AG04450 (cell line): ENCODE measurements at places on chromosomes 7 and 10.

- DNase-seq, result no peak
Measured at GRCh38 chr10:16953270-16953669, 136.0 kb upstream of the RSU1 start.

- DNase-seq, result no peak
Measured at GRCh38 chr7:21336743-21337142, 91.1 kb upstream of the SP4 start.

DNA sequence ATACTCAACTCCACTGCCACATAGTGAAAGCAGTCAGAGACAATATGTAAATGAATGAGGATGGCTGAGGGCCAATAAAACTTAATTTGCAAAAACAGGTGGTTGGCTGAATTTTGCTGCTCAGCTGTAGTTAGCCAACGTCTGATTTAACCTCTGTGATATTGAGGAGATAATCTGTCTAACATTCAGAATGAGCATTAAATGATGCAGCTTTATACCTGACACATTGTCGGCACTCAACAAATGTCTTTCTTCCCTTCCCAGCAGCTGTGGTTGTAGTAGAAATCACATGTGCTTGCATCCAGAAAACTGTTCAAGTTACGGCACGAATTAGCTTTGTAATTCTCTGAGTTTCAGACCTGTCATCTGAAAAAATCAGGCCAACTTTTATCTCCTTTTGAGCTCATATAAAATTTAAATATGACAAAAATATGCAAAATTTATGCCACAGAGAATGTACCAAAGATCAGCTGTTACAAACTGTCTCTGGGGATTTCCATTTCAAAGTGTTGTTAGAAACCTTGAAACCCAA is 1239.7 kb downstream of the GATA3 start:
- DNase-seq, result no peak

- DNase-seq, result no peak
Measured at GRCh38 chr7:76122516-76123239, 74.8 kb downstream of the MDH2 start.

DNA sequence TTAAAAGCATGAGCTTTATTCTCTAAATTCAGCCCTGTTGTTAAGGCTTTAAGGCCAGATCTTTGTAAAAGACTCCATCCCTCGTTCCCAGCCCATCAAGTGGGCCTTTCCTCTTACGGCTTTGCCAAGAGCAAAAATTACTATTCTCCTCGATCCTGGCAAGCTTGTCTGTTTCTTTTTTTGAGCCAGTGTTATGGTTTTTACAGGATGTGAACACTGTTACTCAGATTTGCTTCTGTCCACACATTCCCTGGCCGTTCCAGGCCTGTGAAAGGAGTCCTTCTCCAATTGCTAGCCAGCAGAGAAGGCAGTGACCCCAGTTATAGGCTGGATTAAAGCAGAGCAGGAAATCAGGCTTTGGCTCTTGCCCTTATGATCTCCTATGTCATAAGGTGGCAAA is 47.0 kb upstream of the EPC1 start:
- no peak for DNase-seq

GRCh38 chr7:148630078-148630477 is 39.5 kb downstream of the C7orf33 start:
- no peak for DNase-seq

- no peak for DNase-seq
Measured at GRCh38 chr10:77244746-77245145, 392.9 kb downstream of the KCNMA1 start.

GRCh38 chr7:4556868-4557793 is 125.0 kb upstream of the FOXK1 start:
- DNase-seq, result no peak

GRCh38 chr10:111440501-111440900 is 363.7 kb downstream of the ADRA2A start:
- no peak for DNase-seq

DNA sequence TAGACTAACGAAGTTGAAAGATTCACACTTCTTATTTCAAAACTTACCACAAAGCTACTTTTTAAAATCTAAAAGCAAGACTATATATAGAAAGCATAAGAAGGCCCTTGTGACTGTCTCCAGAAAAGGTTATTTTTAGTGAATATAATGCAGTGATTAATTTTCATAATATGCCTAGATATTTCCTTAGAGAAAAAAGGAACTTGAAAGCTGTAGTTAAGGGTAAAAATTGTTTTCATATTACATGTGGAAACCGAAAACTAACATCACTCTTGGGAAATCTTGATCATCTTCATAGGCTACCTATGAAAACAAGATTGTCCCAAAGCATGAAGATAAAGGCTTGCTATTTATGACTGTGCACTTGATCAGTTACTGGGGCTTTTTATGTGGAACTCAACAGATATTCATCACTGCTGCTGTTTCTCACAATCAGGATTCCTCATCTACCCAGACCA is 223.2 kb downstream of the SH2D4B start:
- DNase-seq, result no peak

DNA sequence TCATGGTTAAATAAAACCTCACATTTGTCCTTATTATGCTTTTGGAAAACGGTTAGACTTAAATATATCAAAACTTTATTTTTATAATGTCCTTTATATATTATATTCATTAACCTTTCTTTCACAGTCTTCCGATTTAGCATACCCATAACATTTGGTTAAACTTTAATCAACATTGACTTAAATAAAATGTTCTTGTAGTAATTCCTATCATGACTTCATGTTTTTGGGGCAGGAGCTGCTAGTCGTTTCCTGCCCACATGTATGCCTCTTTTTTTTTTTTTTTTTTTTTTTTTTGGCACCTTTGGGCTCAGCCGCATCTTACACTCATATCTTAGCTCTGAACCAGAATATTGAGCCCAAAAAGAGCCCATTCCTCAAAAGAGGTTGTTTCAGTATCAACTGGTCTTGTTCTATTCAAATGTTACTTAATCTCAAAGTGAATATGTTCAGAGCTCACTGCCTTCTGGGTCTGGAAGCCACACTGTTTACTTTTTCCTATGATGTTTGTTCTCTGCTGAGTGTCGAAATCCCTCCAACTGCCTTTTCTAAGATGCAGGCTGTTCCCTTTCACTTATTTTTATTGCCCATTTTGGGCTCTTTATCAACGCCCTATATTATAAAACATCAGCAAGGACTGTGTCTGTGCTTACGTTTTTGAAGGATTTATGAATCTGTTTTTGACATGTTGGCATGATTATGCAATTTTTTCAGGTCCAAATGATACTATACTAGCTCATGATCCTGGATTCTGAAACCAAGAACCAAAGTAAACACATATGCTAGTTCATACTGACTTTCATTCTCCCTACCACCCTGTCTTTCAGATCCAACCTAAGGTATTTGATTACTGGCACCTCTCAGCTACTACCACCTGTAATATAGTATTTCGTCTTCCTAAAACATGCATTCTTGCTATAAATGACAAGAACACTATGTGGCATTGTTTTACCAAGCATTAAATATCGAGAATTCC is 914.4 kb downstream of the PCDH15 start:
- no peak for DNase-seq
